ENCODE measurements at places on chromosomes 1 and 21.

DNA sequence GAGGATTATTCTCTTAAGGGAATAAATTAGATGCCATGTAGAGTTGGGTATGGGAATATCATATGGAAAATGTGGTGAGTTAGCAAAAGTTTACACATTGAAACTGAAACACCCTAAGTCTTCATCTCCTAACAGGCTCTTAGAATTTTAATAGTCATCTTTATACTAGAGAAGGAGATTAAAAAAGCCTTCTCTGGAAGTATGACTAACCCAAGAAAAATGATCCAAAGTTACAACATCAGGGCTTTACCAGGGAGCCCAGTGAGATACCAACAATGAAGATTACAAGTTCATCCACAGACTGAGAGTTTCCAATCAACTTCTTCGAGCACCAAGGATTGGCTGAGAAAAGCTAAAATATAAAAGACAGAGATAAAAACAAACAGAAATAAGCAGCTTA is 70.0 kb upstream of the KIAA0040 start:
- no peak for DNase-seq

- DNase-seq = no peak
These were observed 37.3 kb downstream of the HSD3B1 start for GRCh38 chr1:119544165-119544762.

GRCh38 chr21:38804030-38804788 is 1.5 kb upstream of the ETS2 start:
- no peak for DNase-seq

DNA sequence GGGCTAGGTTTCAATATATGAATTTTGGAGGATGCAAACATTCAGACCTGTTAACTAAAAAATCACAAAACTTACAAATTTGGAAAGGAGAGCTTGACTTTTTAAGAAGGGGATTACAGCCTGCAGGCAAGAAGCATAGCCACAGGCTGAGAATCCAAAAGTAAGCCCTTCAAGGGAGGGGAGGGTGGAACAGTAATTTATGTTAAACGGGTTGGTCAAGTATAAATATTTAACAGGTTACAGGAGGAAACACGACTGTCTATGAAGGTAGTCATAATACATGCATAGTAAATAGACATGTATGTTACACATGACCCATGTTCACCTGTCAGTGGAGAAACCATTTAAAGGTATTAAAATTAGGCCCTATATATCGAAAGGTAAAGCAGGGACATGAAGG is 261.1 kb upstream of the RGS18 start:
- no peak for DNase-seq

DNA sequence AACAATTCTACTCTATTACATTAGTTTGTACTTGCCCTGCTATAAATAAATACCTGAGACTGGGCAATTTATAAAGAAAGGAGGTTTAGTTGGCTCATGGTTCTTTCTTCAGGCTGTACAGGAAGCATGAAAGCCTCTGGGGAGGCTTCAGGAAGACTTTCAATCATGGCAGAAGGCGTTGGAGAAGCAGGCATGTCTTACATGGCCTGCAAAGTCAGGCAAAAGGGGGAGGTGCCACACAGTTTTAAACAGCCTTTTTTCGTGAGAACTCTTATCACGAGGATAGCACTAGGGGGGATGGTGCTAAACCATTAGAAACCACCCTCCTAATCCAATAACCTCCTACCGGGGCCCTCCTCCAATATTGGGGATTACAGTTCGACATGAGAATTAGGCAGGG is 102.9 kb downstream of the DYRK1A start:
- DNase-seq = no peak

GRCh38 chr1:150106341-150106740 is 38.8 kb downstream of the VPS45 start:
- DNase-seq = no peak

DNA sequence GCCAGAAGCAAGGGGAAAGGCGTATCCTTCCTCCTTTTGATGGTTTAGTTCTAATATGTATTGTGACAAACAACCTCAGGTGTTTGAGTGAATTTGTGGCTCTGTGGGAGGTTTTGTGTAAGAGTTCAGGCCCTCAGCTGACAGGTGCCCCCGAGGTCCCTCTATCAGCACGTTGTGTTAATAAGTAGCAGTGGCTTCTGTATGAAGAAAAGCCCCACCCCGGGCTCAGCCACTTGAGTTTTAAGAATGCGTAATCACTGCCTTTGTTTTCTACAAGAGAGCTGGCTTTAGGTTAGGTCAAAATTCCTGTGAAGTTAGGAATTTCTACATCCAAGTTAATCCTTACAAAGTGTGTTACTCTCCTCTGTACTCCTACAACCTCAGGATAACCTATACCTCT is 92.4 kb upstream of the PGBD5 start:
- no peak for DNase-seq

- DNase-seq = no peak
These were observed 132.0 kb downstream of the FOXD2 start for GRCh38 chr1:47569681-47570470.

GRCh38 chr1:160064746-160065145 is 5.2 kb downstream of the KCNJ10 start:
- no peak for DNase-seq

DNA sequence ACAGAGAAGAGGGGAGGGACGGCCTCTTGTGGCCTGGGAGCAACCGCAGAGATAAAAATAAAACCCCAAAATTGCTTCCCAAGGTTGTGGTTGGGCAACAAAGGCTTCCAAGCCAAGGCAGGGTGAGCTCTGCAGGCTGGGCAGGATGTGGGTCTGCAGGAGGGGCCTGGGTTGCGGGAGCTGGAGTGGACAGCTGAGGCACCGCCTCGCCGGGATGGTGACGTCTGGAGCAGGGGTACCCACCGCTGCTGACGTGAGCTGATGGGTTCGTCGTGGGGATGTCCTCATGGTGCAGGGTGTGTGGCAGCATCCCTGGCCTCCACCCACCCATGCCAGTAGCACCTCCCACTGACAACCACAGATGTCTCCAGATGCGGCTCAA is 3.7 kb downstream of the AURKAIP1 start:
- DNase-seq = no peak

GRCh38 chr1:107220036-107220435 is 79.2 kb downstream of the NTNG1 start:
- no peak for DNase-seq

DNA sequence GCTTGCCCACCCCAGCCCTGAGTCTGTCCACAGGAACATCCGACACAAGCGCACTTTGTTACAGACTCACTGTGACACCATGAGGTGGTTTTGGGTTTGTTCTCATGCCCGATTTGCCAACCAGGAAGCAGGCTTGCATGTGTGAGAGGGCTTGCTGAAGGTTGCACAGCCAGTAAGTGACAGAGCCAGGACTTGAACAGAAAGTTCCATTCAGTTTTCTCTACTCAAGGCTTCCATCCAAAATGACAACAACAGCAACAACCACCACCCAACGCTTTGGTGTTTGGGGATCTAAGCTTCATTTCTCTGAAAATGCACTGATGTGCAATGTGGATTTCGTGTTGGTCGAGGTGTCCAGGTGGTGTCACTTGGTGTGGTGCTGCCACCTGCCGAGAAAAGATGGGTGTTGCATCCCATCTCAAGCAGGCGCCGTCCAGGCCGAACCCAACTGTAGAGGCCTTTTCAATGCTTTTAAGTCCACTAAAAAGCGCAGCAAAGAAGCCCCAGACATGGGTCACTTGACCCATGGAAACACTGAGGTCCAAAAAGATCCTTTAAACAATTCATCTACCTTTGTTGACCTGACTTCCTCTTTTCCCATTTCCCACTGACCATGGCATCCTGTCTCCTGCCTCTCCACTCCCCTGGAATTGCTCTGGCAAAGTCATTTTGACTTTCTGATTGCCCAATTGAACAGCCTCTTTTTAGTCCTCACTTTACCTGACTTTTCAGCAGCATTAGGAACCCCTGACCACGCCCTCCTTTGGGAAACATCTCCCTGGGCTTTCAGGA is 12.2 kb downstream of the CITED4 start:
- DNase-seq = peak; percentile 61

DNA sequence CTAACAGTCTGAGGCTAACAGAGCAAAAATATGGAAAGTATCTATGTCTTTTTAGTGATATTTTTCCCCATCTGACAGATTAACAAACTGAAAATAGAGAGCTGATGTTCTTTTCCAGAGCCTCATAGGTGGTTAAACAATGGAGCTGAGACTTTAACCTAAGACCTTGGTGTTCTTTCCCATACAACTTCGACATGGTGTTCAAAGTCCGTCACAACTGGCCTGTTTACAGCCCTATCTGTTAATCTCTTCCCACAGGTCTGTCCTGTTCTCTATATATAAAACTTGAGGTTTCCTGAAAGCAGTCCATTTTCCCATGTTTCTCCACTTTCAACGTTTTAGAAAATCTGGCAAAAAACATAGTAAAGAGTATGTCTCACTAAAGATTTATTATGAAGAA is 395.7 kb downstream of the BRINP2 start:
- DNase-seq = no peak

All from GM12892 (cell line).